Stimulated activated CD8-positive, alpha-beta memory T cell treated with anti-CD3 and anti-CD28 coated beads, Interleukin-15, amount 100 ng/mL, for 4 hours (primary cell): ENCODE measurements at places on chromosomes 11 and 22.

GRCh38 chr11:117371453-117371852 is 43.8 kb downstream of the CEP164 start:
- no peak for DNase-seq

DNA sequence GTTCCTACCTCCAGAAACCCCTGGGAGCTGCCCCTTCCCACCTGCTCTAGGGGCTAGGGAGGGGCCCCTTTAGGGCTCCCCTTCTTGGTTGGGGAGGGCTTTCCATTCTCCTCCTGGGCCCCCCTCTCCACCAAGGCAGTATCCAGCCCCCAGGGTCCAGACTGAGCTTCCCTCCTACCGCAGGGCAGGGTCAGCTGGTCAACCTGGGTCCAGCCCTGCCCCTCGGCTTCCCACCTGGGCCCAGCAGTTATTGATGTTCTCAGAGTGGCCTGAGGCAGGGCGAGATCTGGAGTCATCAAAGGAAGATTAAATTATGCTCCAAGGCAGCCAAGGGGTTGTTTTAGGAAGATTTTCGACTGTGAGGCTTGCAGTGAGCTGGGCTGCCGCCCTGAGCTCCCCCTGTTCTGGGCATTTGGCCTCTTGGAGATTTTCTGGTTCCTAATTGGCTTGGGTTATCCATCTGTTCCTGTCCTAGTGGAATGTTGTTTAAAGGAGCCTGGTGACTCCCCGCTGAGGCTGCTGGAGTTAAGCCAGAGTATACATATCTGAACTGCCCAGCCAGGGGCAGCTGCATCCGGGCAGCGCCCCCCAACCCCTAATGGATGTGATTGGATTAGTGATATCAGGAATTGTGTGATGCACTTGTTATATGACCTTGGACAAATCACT is 1.8 kb upstream of the SLC22A8 start:
- no peak for DNase-seq

DNA sequence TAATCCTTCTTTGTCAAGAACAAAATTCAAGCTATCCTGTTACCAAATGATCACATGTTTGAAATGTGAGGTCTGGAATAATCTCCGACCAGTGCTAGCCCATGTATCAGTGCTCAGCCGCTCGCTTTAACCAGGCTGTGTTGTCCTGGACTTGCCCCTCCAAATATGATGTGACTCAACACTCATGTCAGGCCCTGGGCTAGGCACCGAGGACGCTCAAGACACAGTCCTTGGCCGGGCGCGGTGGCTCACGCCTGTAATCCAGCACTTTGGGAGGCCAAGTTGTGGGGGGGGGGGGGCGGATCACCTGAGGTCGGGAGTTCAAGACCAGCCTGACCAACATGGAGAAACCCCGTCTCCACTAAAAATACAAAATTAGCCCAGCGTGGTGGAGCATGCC is 54.1 kb upstream of the WNT7B start:
- DNase-seq, result no peak

- no peak for DNase-seq
These were observed 254.5 kb upstream of the B3GAT1 start for GRCh38 chr11:134666273-134667174.

DNA sequence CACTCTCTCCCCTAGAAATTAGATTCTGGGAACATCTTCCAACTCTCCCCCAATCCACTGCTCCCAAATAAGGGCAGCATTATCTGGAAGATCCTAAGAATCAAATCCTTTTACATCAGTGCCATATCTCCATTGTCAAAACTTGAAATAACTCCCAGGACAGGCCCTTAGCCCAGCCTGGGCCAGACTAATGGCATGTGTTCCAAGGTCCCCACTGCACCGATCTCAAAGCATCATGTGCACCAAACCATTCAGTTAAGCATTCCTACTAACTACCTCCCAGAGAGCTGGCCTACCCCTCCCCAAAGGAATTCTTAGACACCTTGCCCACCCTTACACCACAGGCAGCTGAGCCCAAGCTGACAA is 44.2 kb upstream of the POU2AF1 start:
- no peak for DNase-seq

GRCh38 chr22:33000342-33001280 is 57.6 kb downstream of the SYN3 start:
- DNase-seq, result no peak

DNA sequence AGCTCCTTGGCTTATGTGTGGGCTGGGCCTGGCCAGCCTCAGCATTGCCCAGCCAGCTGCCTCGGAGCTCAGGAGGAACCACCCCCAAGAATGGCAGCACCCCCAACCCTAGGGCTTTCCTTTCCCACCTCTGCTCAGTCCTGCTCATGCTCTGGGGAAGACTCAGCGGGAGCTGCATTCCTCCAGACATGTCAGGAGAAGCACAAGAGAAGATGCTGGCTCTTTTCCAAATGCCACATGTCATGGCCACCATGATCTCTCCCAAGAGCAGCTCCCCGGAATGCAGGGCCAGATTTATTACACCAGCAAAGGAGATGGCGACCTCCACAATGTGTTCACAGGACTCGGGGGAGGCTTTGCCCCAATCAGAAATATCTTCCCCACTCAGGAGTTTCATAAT is 143.7 kb downstream of the PKNOX2 start:
- no peak for DNase-seq

GRCh38 chr22:48702573-48703264 is 1125.0 kb downstream of the BRD1 start:
- DNase-seq, result no peak

DNA sequence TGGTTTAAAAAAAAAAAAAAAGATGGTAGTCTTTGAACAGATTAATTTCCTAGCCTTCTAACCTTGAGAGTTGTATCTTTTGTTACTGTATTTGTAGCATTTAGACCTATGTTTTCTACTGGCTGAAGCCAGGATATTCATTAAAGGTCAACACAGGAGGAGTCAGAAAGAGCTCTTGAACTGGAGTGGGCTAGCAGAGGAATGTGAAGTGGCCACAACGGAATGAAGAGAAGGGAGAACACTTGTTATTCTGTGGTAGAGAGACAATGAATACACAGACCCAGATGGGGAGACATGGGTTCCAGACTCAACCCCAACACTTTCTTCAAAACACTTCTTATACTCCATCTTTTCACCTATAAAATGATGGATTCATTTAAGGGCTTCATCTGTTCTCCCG is 88.1 kb downstream of the RELT start:
- no peak for DNase-seq

DNA sequence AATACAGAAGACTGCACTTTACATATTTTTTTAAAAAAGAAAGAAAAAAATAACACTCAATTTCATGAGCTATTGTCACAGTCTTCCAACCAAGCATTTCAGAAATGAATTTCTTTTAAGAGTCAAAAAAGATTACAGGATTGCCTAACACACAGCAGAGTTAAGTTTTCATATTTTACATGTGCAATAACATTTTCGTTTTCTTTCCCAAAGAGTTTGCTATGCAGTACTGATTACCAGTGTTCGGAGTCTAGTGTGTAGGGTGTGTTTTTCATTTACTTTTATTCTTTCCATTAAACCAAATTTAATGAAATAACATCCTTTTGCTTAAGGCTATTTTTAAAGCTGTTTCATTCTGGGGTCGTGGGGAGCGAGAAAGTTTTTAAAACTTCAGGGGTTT is 53.2 kb downstream of the MN1 start:
- no peak for DNase-seq

GRCh38 chr22:44405661-44406060 is 92.4 kb downstream of the RTL6 start:
- DNase-seq, result no peak

DNA sequence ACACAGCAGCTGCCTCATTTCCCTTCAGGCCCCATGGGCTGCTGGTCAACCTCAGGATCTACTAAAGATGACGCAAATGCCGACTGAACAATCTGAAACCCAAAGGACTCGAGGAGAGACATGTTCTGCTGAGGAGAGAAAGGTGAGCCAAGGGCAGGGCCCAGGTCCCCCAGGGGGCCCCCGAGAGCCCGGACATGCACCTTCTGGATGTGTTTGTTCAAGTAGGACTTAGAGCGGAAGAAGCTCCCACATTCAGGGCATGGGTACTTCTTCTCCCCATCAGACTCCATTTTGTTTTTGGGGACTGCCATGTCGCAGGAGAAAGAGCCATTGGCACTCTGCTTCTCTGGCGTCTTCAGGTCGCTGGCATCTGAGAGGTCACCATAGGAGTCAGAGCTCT is 19.3 kb downstream of the PATZ1 start:
- DNase-seq, result no peak

- no peak for DNase-seq
These were observed 28.8 kb downstream of the FAT3 start for GRCh38 chr11:92253421-92253820.
